Kidney capillary endothelial cell (primary cell): ENCODE measurements at places on chromosomes 2 and 18.

DNA sequence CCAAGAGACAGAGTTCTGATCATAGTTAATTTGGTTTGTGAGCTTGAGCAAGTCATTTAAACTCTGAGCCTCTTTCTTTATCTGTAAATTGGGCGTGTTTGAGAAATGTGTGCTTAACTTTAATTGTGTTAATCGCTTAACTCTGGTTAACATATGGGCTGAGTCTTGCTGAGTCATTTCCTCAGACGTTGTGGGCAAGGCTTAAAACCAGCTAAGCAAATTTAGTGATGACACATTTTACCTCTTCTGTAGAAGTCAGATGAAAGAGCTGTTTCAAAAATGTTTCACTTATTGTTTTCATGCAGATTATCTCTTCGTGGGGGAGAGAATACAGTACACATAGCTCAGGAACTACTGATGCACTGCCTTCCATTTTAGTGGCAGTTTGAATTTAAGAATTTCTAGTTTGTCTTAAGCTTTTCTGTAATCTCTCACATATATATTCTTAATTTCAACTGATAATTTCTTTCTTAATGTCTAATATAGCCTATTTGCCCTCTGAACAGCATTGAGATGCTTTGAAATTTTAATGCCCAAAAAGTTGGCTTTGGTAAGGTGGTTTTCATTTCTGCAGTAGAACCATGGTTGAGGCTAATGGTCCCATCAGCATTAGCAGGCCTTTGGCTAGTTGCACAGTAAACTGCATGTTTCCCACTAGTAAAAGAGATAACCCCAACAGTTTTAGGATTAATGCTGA, 34.9 kb downstream of the RAB10 start:
- peak; percentile 85 for DNase-seq

- DNase-seq: no peak
These were observed 32.6 kb upstream of the SP3 start for GRCh38 chr2:173997753-173998152.

DNA sequence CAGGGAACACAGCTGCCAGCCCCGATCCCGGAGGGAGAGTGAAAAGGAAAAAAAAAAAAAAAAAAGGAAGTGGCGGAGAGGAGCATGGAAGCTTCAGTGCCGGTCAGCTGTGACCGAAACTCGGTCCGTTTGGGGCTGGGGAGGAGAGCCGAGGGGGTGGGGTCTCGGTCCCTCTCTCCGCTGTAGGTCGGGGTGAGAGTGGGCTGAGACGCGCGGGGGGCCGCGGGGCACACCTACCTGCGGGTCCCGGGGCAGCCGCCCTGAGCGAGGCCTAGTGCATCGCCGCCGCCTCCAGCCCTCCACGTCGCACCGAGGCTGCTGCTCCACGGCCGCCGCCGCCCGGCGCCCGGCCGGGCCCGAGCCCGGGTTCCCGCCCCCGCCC, 536 bp downstream of the VPS54 start:
- no peak for DNase-seq

- no peak for DNase-seq
These were observed 159.1 kb downstream of the IRS1 start for GRCh38 chr2:226640501-226640900.

DNA sequence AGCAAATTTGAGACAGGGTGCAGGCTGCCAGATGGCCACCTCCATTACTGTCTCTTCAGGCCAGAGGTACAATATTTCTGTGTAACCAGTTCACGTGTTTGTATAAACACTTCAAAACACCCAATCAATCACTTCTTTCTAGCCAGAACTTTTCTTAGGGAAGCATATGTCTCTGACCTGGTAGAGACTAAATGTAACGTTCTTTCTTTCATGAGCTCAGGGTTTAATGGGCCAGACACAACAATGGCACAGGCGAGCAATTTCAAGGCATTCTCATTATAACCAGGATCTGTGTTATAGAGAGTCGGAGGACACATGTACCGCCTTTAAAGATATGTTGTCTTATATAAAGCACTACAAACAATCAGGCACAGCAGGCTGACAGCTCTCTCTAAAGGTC, 1846.4 kb upstream of the PIK3C3 start:
- DNase-seq: no peak

- DNase-seq: no peak
These were observed 455.4 kb upstream of the HNMT start for GRCh38 chr2:137508739-137509384.

- no peak for DNase-seq
These were observed 53.8 kb upstream of the CCDC68 start for GRCh38 chr18:55013086-55013485.

DNA sequence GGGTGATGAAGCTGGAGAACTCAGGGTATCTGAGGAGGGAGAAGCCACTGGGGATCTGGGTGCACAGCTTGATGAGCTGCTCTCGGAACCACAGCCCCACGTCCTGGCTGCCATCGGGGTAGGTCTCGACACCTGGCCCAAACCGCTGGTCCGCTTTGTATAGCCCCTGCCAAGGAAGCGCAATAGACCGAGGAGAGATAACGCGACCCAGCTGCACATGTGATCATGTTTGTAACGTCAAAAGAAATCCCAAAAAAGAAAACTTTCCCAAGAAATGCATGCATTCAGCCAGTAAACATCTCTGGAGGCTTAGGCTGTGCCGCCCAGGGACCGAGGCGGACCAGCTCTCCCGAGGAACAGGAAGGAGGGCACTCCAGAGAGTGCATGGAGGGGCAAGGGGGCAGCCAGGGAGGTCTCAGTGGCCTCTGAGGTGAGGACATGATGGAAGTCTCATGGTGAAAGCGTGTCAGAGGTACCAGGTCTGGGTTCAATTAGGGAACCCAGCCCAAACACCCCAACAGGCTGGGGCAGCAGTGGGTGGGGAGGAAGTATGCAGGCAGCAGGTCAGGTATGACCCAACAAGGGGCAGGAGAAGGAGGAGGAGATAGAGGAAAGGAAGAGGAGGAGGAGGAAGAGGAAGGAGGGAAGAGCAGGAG, 28.3 kb downstream of the ANKMY1 start:
- no peak for DNase-seq

GRCh38 chr2:18410543-18410942, 149.9 kb downstream of the RDH14 start:
- DNase-seq: no peak

GRCh38 chr2:569681-570080, 107.5 kb downstream of the TMEM18 start:
- no peak for DNase-seq

GRCh38 chr2:144014103-144014502, 505.8 kb downstream of the ZEB2 start:
- DNase-seq: no peak

GRCh38 chr18:34760444-34760843, 50.3 kb downstream of the DTNA start:
- no peak for DNase-seq

GRCh38 chr18:34741401-34741800, 31.3 kb downstream of the DTNA start:
- no peak for DNase-seq

- no peak for DNase-seq
These were observed 501.6 kb upstream of the GCFC2 start for GRCh38 chr2:76211991-76212985.

- DNase-seq: no peak
These were observed 25.7 kb downstream of the UPP2 start for GRCh38 chr2:158127380-158127804.

GRCh38 chr2:128536925-128537620, 218.4 kb upstream of the HS6ST1 start:
- peak; percentile 69 for DNase-seq

DNA sequence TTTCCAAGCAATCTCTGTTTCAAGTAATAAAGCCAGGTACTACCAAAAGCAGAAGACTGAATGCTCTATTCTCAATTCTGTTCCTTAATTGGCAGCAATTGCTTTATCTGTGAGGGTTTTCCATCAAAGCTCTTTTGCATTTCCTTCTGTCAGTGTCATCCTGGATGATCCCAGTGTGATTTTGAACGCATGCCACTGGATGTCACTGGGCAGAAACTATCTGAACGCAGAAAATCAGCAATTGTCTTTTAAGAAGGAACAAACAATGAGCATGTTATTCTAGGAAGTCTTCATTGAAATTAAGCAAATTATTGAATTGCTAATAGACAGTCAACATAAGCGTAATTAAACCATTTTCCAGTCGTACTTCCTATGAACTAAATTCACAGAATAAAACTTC, 259.0 kb upstream of the REG3G start:
- no peak for DNase-seq

GRCh38 chr2:53987336-53987921, 16.6 kb upstream of the PSME4 start:
- no peak for DNase-seq

DNA sequence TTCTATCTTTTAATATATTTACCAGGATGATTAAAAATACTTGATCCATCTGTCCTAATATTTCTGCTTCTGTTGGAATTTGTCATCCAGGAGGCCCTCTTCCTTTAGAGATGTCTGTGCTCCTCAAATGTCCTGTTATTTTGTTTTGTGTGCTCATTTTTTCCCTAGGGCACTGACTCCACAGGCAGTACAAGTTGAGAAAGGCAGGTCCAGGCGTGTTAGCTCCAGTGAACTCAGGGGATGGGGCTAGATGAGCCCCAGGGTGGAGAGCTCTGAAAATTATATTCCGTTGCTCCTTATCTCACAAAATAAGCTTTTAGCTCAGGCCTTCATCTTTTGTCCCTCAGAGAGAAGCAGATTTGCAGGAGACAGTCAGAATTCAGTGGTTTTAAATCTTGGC, 105.7 kb downstream of the SLC4A3 start:
- no peak for DNase-seq

GRCh38 chr2:96608469-96609455, 29.4 kb downstream of the KANSL3 start:
- DNase-seq: peak; percentile 15

GRCh38 chr2:105617631-105618350, 126.9 kb upstream of the NCK2 start:
- DNase-seq: no peak

- DNase-seq: no peak
These were observed 83.7 kb downstream of the MTA3 start for GRCh38 chr2:42652086-42652485.

GRCh38 chr2:217756375-217757107, 246.3 kb downstream of the TNS1 start:
- DNase-seq: peak; percentile 34

- no peak for DNase-seq
These were observed 56.4 kb downstream of the MAP4K4 start for GRCh38 chr2:101753720-101754490.

- DNase-seq: no peak
These were observed 1.0 kb upstream of the LDLRAD4 start for GRCh38 chr18:13217466-13217961.

GRCh38 chr2:213806125-213806726, 522.0 kb downstream of the SPAG16 start:
- DNase-seq: peak; percentile 30

GRCh38 chr18:6621437-6621836, 108.1 kb upstream of the ARHGAP28 start:
- DNase-seq: no peak

DNA sequence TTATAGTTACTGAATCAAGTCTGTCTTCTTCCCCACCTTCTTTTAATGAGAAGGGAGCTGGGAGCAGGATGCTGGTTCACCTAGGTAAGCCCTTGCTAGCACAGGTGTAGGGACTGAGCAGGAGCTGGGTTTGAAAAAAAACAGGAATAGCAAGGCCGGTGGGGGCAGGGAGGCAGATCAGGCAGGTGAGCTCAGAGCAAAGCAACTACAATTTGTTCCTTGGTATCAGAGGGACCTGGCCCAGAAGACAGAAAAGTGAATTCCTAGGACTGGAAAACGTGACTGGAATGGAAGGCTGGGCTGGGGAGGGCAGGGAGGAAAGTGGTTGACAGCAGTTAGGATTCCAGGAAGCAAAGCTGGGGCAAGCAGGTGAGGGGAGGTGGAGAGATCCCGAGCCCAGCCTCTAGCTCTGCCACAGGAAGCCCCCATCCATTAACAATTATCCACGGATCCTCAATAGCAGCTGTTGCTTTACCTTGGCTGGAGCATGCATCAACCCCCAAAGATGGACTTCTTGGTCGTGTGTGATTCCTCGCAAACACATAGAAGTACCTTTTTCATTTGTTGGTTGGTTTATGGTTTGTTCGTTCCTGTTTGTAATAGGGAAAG, 118.4 kb downstream of the LNPK start:
- DNase-seq: no peak

DNA sequence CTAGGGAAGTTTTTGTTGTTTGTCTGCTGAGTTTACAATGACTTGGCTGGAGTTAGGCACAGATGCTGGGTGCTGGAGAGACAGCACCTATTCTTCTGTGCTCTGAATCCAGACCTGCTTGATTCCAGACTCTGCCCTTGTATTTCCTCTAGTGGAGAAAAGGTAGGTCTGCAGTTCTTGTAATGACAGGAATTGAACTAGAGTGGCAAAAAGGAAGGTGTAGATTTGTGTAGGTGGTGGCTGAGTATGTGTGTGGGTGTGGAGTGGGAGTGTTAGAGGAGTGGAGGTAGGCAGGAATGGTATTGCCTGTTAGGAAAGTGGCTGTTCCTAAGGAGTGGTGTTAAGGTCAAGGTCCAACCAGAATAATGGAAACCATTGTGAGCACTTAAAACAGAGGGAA, 71.9 kb upstream of the LYPD6 start:
- DNase-seq: no peak

DNA sequence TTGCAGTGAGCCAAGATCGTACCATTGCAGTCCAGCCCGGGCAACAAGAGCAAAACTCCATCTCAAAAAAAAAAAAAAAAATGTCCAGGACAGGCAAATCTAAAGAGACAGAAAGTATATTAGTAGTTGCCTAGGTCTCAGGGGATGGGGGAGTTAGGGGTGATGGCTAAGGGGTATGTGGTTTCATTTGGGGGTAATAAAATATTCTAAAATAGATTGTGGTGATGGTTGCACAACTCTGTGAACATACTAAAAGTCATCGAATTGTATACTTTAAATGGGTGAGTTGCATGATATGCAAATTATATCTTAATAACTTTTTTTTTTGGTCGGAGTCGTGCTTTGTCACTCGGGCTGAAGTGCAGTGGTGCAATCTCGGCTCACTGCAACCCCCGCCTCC, 34.2 kb upstream of the ACTR2 start:
- no peak for DNase-seq

- DNase-seq: no peak
These were observed 45.3 kb downstream of the SCTR start for GRCh38 chr2:119478978-119479295.

DNA sequence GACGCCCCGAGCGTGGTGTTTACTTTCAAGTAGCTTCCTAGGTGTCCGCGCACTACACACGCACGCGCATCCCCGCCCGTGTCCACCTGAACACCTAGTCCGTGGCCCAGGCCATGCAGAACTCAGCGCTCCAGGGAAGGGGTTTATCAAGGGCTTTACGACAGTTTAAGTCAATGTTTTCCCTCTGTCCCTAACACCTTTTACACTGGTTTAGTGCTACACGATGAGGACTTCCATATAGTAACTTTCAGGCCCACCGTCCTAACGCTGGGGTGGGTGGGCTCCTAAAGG, 1.4 kb upstream of the BCL2 start:
- no peak for DNase-seq

- DNase-seq: no peak
These were observed 3.0 kb downstream of the ACOXL start for GRCh38 chr2:110735366-110735765.

DNA sequence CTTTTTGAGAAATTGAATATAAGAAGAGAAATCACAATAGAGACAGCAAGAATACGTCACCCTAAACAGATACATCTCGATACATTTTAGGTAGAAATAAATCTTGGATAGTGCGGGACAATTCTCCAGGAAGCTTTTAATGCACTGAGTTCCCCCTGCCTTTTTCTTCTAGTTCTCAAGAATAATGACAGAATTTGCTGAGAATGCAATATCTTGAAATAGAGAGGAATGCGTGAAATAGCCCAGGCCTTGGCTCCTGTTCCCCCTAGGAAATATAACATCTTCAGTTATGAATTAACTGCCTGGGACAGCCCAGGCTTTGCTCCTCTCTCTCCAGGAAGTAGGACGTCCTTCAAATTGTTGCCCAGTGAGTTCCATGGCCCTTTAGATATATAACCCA, 7.6 kb upstream of the NRXN1 start:
- DNase-seq: no peak
